Stimulated activated CD4-positive, alpha-beta T cell treated with anti-CD3 and anti-CD28 coated beads, Interleukin-12 subunit alpha, Interleukin-12 subunit beta, amount 100 ng/mL, for 24 hours (primary cell): ENCODE measurements at places on chromosomes 3 and 15.

- no peak for DNase-seq
Measured at GRCh38 chr15:55108448-55108847, 88.3 kb downstream of the RSL24D1 start.

- DNase-seq: no peak
Measured at GRCh38 chr3:151331696-151332095, 2.3 kb upstream of the P2RY13 start.

DNA sequence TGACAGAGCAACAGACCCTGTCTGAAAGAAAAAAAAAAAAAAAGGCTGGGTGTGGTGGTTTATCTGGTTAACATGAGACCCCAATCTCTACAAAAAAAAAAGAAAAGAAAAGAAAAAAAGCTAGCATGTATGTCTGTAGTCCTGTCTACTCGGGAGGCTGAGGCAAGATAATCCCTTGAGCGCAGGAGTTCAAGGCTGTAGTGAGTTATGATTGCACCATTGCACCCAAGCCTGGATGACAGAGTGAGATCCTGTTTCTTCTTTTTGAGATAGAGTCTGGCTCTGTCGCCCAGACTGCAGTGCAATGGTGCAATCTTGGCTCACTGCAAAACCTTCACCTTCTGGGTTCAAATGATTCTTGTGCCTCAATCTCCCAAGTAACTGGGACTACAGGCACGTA, 8.4 kb upstream of the DHX30 start:
- no peak for DNase-seq

GRCh38 chr3:154904328-154904727, 175.8 kb upstream of the MME start:
- no peak for DNase-seq

GRCh38 chr3:57545636-57546268, 1.6 kb upstream of the DNAH12 start:
- DNase-seq: no peak

GRCh38 chr15:67992411-67992810, 61.7 kb upstream of the PIAS1 start:
- DNase-seq: no peak

- no peak for DNase-seq
Measured at GRCh38 chr3:117398141-117398899, 688.7 kb downstream of the TUSC7 start.

DNA sequence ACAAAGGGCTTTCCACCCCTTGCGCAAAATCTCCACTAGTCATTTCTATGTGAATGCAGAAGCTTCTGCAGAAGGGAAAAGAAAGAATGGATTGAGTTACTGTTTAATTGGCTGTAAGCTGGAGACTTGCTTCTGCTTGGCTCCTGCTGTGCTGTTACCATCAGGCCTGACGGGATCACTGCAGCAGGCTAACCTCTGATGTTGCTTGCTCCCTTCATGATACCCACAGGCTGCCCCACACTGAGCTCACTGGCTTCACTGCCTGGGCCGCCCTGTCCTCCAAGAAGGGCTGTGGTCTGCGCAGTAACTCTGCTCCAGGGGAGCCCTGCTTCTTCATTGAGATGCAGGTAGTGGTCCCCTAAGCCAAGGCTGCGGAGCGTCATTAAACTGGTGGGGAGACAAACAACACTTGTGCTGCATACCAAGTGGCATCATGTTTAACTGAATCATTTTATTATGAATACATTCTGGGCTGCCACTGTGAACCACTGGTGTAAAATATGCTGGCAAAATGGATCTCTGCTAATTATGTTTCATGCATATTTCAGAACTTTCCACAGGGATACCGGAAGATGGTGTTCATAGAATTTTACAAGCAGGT, 78.6 kb downstream of the WDR49 start:
- no peak for DNase-seq

GRCh38 chr15:79775821-79776220, 121.0 kb downstream of the MTHFS start:
- DNase-seq: no peak

- DNase-seq: no peak
Measured at GRCh38 chr3:117589454-117589853, 879.9 kb downstream of the TUSC7 start.

DNA sequence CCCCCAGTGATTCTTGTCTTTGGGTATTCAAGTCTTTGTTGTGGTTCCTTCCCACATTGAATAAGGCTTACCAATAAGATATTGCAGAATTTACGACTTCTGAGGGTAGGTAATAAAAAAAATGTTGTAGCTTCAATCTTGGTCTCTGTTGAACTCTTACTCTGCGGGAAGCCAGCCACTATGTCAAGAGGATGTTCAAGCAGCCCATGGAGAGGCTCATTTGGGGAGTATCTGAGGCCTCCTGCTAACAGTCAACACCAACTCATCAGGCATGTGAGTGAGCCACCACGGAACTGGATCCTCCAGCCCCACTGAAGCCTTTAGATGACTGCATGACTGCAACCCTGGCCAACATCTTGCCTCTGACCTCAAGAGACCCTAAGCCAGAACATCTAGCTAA, 3.2 kb upstream of the TBC1D23 start:
- DNase-seq: no peak

DNA sequence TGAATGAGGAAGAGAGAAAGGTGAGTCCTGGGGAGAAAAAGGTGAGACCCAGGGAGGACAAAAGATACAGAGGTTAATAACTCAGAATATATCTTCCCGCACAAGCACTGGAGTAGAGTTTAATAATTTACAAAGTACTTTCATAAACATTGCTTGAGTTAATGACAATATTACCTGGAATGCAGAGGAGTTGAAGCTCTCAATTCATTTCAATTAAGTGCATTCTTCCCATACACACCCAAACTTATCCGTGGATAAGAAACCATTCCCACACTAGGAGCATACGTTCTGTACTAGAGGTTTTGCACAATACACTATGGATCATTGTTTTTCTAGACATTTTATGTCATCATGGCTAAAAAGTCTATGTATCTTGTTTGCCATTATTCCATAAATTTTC, 23.3 kb upstream of the KNG1 start:
- DNase-seq: no peak

DNA sequence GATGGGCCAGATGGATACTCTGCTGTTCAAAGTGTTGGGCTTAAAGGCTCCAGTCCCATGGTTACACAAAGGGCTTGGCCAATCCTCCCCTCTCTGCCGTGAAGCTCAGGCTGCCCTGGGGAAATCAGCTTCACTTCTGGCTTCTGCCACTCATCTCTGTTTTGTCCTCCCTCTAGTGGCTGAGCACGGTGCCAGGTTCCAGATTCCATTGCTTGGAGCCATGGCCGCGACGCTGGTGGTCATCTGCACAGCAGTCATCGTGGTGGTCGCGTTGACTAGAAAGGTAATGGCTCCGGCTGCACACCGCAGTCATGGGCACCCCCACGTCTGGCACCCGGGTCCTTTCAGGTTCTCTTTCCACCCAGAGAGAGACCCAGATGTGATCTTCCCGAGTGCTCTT, 5.6 kb downstream of the TIGIT start:
- no peak for DNase-seq

- DNase-seq: no peak
Measured at GRCh38 chr15:40111888-40112287, 3.2 kb upstream of the BMF start.

DNA sequence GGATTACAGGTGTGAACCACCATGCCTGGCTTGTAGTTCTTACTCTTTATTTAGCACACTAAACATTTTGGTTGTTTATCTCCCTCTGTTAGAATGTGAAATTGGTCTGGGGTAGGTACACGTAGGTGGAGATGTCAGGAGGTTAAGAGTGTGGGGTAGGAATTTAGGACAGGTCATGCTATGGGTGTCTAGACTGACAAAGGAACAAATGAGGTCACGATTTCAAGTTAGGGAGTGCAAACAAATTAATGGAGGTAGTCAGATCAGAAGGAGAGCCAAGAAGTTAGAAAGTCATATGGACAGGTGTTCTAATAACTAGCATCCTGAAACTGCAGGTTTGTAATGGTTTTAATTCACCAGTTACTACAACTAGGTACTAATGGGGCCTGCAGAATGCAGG, 19.8 kb downstream of the CDV3 start:
- no peak for DNase-seq

DNA sequence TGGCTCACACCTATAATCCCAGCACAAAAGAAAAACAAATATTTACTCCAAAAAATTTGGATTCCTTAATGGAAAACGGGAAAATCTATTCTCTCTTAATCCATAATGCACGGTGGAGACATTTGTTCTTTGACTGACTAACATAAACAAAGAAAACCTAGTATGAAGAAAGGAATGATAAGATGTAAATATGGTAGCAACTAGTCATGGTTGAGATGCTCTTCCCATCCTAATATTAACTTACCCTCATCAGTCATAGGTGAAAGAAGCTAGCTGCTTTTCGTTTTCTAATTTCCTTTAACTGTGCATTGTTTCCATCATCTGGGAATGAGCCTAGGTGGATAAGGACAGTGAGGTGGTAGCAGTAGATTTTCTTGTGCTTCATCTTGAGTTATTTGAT, 22.0 kb downstream of the MAP4 start:
- no peak for DNase-seq

DNA sequence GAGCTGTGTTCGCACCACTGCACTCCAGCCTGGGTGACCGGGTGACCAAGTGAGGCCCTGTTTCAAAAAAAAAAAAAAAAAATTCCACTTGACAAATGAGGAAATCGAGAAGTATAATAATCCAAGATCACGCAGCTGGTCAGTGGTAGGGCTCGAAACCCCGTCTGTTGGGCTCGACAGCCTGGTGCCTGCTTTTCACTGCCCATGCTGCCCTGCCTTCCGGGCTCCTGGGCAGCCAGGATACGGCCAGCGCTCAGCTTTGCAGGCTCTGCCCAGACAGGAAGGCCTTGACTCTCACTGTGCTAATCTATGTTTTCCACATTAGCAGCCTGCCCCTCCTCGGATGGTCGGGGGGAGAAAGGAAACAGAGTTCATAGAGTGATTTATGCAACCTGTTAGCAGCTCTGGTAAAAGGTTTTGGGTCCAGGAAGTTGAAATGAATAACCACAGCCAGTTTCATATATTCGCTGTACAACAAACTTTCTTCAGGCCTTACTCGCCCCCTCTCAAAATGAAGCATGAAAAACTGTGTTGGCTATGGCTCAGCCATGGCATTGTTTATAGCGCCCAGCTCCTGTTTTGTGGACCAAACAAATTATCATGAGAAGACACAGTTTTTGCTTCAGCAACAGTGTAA, 108.8 kb downstream of the XXYLT1 start:
- DNase-seq: no peak

DNA sequence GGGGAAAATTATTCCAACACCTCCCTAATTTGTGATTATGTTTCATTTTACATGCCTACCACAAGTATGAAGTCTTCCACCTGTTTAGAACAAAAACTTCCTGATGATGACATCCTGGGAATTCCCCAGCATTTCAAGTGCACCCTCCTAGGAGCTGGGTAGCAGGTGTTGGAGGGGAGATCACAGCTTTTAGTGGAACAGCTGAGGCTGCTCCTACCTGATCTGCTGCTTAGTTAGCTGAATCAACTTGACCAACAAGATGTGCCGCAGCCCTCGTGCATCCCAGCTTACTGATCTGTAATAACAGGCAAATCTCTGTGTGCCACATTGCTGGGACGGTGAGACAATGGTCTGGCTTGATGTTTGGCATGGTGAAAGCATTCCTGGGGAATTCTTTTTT, 29.7 kb downstream of the TRAK1 start:
- DNase-seq: no peak

DNA sequence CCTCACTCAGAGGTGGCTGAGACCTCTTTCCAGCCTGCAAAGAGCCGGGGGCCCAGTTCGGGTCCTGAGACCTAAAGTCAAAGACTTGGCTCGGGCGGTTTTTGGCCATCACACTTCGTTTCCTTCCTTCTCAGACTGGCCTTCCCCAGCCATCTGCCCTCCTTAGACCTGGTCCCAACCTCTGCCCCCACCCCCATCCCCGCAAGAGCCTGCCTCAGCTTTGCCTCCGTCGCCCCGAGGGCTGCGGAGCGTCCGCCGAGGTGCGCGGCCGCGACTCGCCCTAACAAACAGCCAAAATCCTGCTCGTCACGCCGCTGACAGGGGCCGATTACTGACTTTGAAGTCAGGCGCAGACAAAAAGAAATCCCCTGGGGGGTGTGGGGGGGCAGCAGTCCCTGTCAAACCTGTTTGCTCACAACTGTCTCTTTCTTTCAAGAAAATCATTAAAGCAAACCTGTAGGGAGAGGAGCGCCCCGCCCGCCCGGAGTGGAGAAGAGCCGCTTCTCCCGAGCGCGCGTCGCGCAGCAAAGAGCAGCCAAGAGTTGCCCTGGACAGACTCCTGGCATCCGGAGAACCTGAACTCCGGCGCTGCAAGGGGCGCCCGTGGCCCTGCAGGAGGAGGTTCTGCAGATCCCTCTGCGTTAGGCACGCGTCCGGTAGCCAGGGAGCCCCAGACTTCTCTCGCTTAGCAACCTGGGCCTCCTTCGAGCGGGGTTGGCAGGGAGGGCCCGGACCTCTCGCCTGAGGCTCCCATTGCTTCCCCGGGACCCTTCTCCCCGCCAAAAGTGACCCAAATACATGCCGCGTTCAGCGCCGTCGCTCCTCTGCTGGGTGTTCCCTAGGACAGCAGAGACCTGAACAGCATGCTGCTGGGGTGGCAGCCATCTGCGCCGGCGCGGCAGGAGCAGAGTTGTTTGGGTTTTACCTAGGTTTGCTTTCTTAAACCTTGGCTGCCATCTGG, 4.5 kb downstream of the SOX14 start:
- DNase-seq: no peak

DNA sequence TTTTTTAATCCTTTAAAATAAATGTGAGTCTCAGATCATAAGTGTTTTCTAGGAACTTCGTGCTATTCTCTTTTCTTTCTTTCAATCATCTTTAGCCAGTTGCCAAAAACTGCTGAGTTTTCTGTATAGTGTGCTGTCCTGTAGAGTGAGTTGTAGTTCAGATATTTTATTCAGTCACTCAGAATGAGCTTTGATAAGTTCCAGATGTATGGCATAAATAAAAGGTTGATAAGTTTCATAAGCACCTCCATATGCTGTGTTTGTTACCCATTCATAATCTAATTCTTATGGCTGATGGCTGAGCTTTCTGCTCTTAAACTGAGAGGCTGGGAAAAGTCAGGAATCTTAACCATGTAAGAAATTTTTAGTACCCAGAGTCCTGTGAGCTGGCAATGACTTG, 59.3 kb upstream of the COL6A6 start:
- DNase-seq: no peak

- DNase-seq: no peak
Measured at GRCh38 chr3:116140100-116140689, 305.1 kb downstream of the LSAMP start.

DNA sequence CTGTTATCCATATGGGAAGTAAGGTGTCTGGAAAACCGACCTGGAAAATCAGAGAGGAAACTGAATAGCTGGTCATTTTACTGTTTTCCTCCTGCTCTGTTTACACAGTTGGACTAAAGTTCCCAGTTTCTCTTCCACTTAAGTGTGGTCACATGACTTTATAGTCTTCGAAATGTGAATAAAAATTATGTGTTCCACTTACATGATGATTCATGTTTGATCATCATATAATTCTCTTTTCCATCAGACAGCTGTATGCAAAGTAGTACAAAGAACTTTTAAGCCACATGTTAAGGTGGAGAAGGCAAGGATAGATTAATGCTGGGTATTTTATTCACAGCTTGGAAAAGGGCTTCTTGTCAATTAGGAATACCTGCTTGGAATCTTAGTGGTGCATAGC, 525.5 kb upstream of the BCHE start:
- DNase-seq: no peak
